ENCODE measurements at places on chromosomes 2 and 18.

DNA sequence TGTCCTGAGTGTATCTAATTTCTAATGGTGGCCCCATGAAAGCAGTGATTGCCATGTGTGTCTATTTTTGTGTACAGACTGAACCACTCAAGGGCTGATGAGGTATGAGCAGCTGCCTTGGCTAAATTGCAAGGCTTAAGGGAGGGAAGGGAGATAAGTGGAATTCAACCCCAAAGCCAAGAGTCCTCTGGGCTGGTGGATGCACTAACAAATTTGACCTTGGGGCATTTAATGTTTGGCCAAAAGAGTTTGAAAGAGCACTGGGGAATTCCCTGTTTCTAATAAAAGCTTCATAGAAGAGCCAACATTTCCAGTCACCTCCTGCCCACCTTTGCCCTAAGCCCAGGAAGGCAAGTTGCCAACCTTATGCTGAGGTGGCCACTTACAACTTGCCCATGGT is 172.1 kb downstream of the SETBP1 start:
- DNase-seq, result no peak

- no peak for DNase-seq
Observed at GRCh38 chr18:49794743-49795142, 18.6 kb downstream of the ACAA2 start.

- DNase-seq, result no peak
Observed at GRCh38 chr2:60379216-60379615, 174.2 kb downstream of the BCL11A start.

DNA sequence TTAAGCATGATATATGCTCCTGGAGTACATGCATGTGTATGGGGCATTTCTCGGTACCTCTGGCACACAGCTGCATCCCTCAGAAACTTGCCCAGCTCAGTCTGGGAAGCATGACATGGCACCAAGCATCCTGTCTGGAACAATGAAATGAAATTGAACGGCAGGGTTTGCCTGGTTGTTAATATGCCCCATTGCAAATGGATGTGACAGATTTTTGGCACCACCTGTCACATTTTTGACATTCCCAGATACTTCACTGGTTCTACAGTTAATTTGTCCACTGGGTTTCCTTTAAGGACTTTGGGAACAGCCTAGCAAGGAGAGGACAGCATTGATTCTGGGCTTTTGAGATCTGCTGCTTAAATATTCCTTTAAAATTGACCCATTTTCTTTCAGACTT is 305.8 kb downstream of the TSN start:
- no peak for DNase-seq

GRCh38 chr18:59748628-59749360 is 51.6 kb upstream of the CCBE1 start:
- no peak for DNase-seq

DNA sequence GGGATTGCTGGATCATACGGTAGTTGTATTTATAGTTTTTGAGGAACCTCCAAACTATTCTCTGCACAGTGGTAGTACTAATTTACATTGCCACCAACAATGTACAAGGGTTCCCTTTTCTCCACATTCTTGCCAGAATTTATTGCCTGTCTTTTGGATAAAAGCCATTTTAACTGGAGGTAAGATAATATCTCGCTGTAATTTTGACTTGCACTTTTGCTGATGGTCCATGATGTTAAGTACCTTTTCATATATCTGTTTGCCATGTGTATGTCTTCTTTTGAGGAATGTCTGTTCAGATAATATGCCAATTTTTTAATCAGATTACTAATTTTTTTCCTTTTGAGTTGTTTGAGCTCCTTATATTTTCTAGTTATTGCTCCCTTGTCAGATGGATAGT is 158.8 kb downstream of the CCDC102B start:
- no peak for DNase-seq

GRCh38 chr2:54652540-54652939 is 70.9 kb upstream of the EML6 start:
- DNase-seq, result no peak

DNA sequence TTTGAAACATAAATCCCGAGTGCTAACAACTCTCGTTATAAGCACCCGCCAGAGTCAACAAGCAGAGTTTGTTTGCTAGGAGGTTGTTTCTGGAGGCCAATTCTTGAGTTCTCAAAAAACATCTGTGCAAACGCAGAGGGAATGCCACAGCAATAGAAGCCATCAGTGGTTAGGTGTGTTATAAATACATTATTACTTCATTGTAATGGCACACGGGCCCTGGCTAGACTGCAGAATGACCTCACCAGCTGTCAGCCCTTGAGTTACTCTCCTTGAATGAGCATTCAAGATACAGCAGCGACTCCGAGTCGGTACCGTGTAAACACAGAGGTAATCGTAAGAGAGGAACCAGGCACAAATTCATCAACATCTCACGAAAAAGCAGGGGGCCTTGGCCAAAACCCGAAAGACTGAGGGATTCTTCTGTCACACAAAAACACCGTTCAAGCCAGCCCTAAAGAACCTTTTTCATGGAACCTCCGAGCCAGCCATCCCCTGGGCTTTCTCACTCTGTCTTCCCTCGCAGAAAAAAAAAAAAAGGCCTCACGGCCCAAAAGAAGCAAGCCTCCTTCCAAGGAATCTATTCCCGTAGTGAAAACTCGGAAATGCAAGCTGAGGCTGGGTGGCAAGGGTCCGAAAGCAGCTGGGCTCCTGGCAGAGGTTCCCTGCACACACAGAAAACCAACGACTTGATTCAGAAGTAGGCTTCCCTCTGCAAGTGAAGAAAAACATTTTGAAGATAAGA is 133.7 kb upstream of the MEIS1 start:
- no peak for DNase-seq

GRCh38 chr2:18924886-18925285 is 335.5 kb upstream of the NT5C1B start:
- DNase-seq, result no peak

DNA sequence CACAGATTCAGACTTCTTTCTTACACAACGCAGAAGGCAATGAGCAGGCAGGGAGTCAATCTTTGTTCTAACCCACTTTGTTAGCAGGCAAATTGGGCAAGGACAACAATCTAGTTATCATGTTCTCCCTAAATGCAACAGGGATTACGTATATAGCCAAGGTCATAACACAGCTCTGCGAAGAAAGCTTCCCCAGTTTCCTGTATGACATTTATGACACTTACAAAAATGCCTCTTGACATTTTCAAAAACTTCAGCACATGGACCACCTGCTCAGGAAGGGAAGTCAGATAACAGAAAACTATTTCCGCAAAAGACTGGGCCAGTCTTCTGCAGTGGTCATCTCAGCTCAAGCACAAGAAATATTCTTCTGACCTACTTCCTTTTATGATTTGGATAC is 106.1 kb downstream of the IRS1 start:
- no peak for DNase-seq

GRCh38 chr2:36318-36717 is 10.0 kb downstream of the FAM110C start:
- no peak for DNase-seq

- no peak for DNase-seq
Observed at GRCh38 chr2:120660056-120660694, 75.5 kb upstream of the GLI2 start.

GRCh38 chr2:196590286-196590685 is 49.2 kb upstream of the CCDC150 start:
- DNase-seq, result no peak

- DNase-seq, result no peak
Observed at GRCh38 chr2:124646166-124646815, 621.2 kb downstream of the CNTNAP5 start.

DNA sequence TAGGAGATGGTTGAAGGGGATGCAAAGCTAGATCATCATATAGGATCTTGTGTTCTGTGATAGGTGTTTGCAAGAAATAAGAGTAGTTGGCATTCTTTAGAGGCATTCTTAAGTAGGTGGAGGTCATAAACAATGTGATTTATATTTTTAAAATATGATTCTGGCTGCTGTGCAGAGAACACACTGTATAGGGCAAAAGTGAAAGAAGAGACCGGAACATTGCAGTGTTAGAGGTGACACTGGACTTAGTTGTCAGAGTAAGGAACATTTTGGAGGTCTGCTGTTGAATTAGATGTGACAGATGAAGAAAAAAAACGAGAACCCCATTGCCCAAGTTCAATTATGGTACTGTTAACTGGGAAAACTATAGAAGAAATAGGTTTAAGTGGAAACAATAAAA is 37.7 kb downstream of the HAT1 start:
- DNase-seq, result no peak

- DNase-seq, result no peak
Observed at GRCh38 chr18:5876891-5877290, 18.4 kb downstream of the TMEM200C start.

DNA sequence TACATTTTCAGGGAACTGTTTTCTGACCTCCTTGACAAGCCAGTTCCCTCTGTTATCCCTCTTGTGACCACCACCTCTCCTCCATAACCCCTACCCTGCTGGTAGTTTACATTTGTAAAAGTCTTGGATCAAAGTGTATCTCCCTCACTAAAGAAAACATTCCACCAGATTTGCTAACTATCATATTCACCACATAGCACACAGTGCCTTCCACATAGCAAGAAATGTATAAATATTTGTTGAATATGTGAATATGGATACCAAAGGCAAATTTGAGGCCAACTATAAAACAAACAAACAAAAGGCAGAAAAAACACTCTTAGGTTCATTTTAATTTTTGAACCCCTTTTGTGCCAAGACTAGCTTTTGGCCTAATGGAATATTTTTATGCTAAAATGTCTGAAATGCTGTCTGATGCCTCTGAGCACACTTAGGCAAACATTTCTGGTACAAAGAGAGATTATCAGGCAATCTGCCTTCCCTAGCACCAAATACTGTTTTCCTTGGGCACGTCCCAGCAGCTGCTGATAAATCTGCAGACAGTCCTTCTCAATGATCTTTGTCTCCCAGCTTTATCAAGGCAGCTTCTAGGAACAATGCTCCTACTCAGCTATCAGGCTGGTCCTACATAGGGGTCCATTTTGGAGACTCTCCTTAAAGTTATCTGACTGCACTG is 26.7 kb upstream of the ST8SIA3 start:
- DNase-seq, result no peak

DNA sequence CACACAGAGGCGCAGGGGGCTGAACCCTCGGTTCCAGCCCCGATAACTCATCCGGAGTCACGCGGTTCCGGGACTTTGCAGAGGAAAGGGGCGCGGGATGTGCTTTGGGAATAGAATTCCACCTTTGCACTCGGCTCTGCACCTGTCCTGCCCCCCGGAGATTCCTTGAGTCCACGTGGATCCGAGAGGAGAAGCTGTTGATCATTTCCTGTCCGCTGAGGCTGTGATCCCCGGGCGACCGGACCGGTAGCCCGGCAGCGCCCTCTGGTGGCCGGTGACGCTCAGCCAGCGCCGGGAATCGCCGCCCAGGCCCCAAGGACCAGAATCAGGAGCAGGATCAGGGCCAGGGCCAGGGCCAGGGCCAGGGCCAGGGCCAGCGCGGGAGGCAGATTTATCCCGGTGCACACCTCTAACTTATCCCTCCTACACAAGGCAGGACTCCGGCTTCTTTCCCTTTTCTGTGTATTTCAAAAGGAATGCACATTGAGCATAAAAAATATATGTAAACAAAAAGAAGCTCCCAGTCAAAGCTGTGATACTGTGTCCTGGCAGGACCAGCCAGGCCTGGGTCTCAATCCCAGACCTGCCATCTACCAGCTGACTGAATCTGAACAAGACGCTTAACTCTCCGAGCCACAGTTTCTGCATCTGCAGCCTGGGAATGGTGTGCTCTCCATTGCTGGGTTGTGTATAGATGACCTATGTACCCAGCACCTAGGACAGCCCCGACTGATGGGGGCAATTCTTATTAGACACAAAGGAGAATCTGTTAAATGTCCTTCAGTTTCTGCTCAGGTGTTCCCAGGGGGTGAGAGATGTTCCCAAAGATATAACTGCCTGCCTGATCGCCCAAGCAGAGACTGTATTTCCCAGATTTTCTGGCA is 8.5 kb upstream of the SPATA3 start:
- peak; percentile 66 for DNase-seq

DNA sequence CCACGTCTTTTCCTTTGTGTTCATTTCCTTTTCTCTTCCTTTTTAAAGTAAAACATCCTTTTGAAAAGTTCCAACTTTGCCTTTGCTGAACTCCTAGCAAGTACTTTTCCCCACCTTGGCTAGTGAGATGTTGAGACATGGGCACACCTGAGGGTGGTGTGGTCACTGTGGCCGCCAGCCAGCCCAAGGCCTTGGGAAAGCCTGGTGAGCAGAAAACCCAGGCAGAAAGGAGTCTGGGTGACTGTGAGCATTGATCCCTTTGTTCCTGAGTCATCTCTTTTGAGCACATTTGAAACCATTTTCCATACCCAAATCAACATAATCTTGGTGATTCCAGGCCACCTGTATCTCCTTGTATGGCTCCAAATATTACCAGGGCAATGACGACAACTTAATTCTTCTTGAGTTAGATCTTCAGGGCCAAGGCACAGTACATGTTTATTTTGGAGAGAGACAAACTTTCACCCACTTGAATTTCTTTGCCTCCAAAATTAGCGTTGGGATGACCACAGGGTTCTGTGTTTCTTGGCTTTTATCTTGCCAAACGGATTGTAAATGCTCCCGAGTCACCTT is 14.5 kb downstream of the EPAS1 start:
- no peak for DNase-seq

DNA sequence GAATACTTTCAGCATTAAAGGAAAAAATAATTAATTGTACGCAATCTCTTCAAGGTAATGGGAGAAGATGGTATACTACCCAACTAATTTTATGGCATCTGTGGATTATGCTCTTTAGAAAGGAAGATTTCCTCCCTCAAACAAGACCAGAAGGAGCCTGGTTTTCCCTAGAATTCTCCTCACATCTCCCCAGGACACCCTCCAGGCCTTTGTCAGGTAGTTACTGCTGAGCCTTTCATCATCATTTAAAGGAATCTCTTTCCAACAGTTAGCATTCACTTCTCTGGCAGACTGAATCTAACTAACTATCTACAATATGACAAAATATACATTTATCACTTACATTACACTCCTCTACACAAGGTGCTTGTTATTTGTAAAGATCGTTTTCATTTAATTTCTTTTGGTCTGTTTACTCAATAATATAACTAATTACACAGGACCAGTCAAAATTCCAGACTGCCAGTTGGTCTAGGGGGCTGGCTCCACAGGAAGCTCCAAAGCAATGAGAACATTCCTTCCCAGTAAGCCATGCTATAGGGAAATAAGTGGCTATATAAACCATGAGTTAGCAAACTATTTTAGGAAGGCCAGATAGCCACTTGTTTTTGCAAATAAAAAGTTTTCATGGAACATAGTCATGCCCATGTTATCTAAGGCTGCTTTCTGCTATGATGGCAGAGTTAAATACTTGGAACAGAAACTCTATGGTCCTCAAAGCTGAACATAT is 19.1 kb downstream of the ZNF24 start:
- DNase-seq, result no peak

Measured in activated CD4-positive, alpha-beta T cell treated with anti-CD3 and anti-CD28 coated beads for 1 hour (primary cell).